ENCODE measurements at places on chromosomes 4 and X. TPM values are rescaled to one million over a fixed set of nuclear protein-coding genes. Genes with fewer than 3 reads are reported as not detected.

Gene FAM241A
- total RNA-seq: 1.7 TPM

Gene SUPT20HL2
- total RNA-seq: not detected

Gene IL1RAPL2
- not detected for total RNA-seq

Gene VSIG1
- 9.0 TPM for total RNA-seq

Gene PHKA1
- 3.0 TPM for total RNA-seq

Gene PAGE2B
- total RNA-seq: not detected

Gene CFAP99
- not detected for total RNA-seq

Gene MAGEA2
- not detected for total RNA-seq

Gene CLDN2
- not detected for total RNA-seq

Gene FHDC1
- 0.11 TPM for total RNA-seq

Gene CPE
- total RNA-seq: 0.16 TPM

Gene RS1
- total RNA-seq: not detected

Gene CSTF2
- total RNA-seq: 42.8 TPM

Gene UGT2B7
- not detected for total RNA-seq
